CD4-positive, alpha-beta T cell treated with Interleukin-21 for 1 hour (primary cell): ENCODE measurements at places on chromosomes 2 and 18.

DNA sequence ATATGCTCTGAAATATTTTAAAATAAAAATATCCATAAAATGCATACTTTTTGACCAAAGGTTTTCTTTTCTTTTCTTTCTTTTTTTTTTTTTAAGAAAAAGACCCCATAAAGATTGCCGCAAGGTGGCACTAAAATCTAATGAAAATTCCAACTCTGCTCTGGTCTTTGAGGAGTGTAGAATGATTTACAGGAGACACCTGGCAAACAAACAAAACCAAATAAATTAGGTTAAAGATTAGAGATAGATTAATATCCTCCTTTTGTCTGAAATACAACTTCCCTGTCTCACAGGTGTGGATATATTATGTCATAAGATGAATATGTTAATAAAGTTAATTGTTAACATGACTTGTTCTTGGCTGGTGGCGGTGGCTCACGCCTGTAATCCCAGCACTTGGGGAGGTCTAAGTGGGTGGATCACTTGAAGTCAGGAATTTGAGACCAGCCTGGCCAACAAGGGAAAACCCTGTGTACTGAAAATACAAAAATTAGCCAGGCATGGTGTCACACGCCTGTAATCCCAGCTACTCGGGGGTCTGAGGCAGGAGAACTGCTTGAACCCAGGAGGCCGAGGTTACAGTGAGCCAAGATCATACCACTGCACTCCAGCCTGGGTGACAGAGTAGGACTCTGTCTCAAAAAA is 3.5 kb upstream of the RHOB start:
- peak; percentile 53 for DNase-seq

- no peak for DNase-seq
These were observed 135.8 kb upstream of the HAAO start for GRCh38 chr2:42928161-42928691.

GRCh38 chr2:233421091-233421816 is 67.0 kb downstream of the DGKD start:
- no peak for DNase-seq

DNA sequence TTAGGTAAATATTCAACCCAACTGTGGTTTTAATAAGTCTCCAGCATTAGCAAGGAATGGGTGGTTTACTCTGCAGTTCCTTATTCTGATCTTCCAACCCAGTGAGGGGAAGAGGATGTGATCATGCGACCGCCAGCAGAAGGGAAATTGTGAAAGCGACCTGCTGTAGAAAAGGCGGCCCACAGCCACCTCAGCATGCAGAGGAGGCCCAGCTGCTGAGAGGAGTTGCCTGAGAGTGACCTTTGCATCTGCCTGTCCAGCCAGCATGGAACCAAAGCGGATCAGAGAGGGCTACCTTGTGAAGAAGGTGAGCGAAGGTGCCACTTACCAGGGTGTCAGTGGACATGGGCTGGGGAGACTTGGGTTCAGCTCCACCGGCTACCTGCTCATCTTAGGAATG is at the start of gene PLEK:
Gene PLEK, plus strand, starts transcription at position 196 of the 400 bp plus-strand sequence. Its CDS starts 70 bp downstream, at position 266.
- DNase-seq: peak; percentile 59

DNA sequence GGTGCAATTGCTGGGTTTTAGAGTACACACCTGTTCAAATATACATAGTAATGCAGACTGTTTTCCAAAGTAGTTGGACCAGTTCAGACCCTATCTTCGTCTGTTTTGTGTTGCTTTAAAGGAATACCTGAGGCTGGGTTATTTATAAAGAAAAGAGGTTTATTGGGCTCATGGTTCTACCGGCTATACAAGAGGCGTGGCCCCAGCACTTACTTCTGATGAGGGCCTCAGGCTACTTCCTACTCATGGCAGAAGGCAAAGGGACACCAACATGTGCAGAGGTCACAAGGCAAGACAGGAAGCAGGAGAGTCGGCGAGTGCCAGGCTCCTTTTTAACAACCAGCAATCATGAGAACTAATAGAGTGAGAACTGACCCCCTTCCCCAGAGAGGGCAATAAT is 21.9 kb upstream of the EMILIN2 start:
- no peak for DNase-seq

GRCh38 chr2:197873293-197873701 is 68.9 kb downstream of the PLCL1 start:
- DNase-seq: no peak

GRCh38 chr2:196413821-196414274 is 225.7 kb upstream of the CCDC150 start:
- no peak for DNase-seq

DNA sequence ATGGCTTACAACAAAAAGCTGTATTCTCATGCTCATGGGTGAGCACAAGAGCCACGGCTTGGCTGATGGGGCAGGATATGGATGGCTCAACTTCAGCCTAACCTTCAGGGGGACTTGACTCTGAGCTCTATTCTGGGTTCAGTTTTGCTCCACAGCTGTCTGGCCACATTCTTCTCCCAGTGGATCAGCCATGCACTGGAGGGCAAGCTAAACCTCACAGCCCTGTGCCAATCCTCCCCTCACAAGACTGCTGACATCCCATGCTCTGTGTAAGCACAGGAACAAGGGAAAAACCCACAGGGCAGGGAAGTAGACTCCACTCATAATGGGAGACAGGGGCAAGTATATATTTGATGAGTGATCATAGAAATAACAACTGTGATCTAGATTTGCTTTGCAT is 35.6 kb downstream of the COPS8 start:
- DNase-seq: no peak

- no peak for DNase-seq
These were observed 331.3 kb downstream of the KIAA1328 start for GRCh38 chr18:37160038-37160820.

- DNase-seq: no peak
These were observed 49.3 kb downstream of the ALPK2 start for GRCh38 chr18:58579561-58580047.
